GM12864 (cell line): ENCODE measurements at places on chromosomes 2 and 18.

DNA sequence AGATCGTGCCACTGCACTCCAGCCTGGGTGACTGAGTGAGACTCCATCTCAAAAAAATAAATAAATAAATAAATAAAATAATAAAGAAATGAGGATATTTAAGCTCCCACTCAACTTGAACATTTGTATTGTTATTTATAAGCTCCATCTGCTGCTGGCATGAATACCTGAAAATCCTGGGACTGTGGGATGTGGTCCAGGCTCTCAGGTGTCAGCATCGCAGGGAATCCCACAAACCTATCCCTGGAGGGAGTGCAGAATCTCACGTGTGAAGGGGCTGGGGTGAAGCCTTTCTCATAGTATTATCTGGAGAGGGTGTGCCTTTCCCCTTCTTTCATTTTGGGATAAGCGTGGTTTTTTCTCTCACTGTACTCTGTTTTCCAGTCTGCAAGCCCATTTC, 47.4 kb upstream of the POLE4 start:
- no peak for DNase-seq

DNA sequence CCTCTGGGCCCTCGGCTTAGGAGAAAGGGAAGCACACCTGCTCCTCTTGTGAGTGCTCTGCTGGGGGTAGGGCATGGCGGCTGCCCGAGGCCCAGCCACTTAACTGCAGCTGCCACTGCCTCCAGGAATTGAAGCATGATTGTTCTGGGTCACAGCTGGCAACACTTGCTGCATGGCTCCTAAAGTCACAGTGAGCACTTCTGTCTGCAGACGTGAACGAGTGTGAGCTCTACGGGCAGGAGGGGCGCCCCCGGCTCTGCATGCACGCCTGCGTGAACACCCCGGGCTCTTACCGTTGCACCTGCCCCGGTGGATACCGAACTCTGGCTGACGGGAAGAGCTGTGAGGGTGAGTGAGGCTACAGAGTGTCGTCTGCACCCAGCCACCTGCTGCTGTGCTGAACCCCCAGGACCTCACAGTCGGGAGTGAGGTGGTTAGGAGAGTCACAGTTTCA, 44.4 kb downstream of the FBLN7 start:
- DNase-seq, result no peak

DNA sequence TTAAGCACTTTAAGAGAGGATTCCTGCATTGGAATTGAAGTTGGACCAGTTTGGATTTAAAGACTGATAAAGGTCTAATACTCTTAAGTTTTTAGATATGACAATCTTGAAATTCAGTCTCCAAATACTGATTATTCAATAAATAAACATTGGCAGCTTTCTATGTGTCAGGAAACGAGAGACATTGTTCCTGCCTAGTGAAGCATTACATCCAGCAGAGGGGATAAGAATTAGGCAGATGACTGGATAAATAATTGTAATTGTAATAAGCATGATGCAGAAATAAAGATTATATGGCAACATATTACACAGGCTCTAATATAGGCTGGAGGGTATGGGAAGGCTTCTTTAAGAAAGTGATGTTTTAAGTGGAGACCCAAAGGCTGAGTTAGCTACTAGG, 226.5 kb upstream of the MMADHC start:
- no peak for DNase-seq

DNA sequence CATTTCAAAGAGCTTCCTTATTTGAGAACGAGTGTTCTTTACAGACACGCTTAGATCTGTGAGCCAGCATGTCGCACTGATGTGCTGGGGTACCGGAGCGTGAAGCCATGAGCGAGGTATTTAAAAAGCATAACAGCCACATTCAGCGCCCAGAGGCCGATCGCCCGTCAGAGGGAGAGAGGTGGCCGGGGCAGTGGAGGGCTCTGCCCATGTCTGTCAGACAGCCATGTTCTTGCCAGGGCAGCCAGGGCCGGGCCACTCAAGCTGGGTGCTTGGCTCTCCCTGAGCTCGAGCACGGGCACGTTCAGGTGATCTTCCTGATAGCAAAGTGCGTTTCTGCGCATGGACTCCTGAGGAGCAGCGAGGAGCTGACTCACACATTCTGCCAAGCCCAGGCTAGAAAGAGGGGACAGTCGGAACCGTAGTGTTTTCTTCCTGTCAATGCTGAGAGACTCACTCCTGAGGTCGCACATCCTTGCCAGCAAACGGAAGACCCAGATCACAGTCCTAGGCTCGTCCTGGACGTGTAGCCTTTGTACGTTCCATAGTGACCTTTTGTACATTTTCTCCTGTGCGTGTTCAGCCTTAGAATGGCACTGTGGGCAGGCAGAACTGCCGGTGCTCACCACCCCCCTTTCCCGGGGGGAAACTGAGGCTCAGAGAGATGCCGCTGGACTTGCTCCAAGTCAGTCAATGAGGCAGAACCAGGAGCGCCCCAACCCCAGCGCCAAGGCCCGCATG, 100.7 kb downstream of the NFATC1 start:
- DNase-seq, result no peak

GRCh38 chr2:168137510-168138180, 109.8 kb downstream of the STK39 start:
- DNase-seq, result no peak

- no peak for DNase-seq
These were observed 217.0 kb upstream of the DTNA start for GRCh38 chr18:34493099-34493544.

DNA sequence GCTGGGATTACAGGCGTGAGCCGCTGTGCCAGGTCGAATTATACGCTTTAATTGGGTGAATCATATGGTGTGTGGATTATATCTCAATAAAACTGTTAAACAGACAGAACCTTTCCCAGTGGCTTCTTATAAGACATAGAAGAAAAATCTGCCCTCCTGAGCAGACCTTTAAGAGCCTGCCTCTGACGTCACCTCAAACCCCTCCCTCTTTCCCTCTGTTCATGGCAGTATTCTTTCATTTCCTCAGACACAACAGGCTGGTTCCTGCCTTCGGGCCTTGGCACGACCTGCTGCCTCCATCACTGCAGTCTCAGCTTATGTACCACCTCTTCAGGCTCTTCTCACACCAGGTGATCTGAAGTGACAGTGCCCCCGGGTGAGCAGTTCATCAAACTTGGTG, 14.0 kb upstream of the PDIA6 start:
- no peak for DNase-seq
